ENCODE measurements at places on chromosomes 7 and 10.

DNA sequence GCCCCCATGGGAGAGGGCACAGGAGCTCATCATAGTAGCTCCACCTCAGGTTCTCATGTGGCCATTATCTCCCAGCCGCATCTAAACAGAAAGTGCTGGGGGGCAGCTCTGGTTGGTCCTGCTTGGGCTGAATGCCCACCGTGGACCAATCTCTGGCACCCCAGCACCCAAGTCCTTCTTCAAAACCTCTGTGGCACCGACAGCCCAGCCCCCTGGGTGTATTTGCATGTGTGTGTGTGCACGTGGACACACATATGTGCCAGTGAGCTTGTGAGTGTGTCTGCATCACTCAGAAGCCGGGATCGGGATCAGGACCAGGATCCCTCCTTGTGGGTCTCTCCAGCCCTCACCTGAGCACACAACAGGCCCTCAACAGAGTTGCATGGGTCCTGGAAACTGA is 68.2 kb downstream of the ALOX5 start:
- DNase-seq = no peak

DNA sequence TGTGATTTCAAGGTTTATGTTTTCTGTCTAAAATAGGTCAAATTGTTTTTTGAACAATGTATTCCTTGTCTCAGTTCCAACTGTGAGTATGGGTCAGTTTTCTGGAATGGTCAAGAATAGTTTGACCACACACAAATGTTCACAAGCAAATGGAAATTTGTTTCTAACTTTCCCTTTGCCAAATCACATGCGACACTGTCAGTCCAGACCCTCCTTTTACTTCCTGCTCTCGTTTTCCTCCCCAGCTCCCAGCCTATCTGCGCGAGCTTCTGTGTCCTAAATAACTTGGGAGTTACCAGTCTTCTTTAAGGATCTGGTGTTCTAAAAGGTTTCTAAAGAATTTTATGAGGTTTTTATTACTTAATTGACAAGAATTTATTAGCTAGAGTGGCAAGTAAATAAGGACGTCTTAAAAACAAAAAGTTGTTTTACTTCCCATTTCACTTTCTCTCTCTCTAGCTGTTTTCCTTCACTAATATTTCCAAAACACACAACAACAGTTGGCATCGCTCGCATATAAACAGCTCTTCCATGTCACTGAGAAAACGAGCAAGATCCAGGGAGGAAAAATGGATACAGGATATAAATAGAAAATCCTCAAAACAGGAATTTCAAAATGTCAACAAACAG is 266.1 kb upstream of the KLF6 start:
- no peak for DNase-seq

DNA sequence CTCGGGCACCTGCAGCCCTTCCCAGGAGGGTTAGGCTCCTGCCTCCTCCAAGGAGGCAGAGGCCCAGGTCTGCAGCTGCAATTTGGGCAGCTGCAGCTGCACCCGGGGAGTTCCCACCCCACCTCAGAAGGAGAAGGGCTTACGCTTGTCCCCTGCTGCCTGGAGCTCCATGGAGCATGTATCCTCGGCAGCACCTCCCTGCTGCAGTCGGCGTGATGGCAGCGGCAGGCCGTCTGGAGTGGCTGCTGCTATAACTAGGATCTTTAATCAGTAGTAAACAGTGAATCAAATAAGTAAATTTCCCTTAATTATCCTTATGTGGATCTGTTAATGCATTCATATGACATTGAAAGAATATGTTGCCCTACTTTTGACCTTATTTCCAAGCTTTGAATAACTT is 167.0 kb downstream of the PON1 start:
- no peak for DNase-seq

- no peak for DNase-seq
These were observed 15.8 kb upstream of the CPA1 start for GRCh38 chr7:130364451-130364850.

Measured in stimulated activated CD4-positive, alpha-beta T cell treated with anti-CD3 and anti-CD28 coated beads, Interleukin-2, amount 100 ng/mL, for 4 hours (primary cell).